ENCODE measurements at places on chromosomes 12 and 14. TPM values are rescaled to one million over a fixed set of nuclear protein-coding genes. Genes with fewer than 3 reads are reported as not detected.

DNA sequence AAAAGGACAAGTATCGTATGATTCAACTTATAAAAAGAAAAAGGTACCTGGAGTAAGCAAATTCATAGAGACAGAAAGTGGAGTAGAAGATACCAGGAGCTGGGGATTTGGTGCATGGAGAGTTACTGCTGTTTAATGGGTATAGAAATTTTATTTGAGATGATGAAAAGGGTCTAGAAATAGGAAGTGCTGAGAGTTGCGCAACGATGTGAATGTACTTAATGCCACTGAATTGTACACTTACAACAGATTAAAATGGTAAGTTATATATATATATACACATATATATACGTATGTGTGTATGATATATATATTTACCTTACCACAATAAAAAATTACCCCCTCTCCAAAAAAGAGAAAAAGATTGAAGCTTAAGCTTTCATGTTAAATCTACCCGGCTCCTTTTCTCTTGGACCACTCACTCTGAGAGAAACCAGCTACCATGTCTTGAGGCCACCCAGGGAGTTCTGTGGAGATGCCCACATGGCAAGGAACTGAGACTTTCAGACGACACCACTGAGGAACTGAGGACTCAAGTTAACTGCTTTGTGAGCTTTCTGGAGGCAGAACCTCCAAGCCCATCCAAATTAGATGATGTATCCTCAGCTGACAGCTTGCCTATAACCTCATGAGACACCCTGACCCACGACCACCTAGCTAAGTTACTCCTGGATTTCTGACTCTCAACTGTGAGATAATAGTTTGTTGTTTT is 130.0 kb upstream of the BTG1 start:
- no peak for DNase-seq

DNA sequence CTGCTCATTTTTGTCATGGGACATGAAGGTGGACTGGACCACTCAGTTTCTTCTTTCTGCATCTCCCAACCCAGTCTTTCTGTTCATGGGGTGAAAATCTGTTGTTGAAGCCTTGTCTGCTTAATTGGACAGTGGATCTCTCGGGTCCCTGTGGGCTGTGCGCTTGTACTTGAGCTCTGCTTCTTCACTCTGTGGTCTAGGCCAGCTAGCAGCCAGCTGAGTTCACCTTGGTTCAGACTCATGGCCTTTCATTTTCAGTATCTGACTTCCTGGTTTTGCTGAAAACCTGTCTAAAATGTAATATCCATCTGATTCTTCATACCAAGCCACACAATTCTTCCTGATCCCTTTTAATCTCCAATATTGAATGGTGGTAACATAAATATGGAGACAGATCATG is 117.2 kb downstream of the LRRK2 start:
- DNase-seq = no peak

DNA sequence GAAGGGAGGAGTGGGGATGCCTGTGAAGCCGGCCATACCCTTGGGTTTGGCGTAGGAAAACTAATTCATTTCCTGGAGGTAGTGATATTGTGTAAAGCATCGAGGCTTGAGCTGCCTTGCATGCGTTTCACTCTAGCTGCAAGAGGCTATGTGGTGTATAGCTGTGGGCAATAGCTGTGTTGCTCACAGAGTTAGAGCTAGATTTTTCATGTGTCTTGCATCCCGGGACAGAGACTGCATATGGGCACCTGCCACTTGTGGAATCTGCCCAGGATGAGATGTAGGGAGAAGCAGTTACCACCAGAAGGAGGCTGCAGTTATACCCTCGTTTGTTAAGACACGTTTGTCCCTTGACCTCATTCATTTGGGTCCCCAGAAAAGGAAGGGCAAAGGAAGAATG is 106.7 kb downstream of the KTN1 start:
- DNase-seq = no peak

DNA sequence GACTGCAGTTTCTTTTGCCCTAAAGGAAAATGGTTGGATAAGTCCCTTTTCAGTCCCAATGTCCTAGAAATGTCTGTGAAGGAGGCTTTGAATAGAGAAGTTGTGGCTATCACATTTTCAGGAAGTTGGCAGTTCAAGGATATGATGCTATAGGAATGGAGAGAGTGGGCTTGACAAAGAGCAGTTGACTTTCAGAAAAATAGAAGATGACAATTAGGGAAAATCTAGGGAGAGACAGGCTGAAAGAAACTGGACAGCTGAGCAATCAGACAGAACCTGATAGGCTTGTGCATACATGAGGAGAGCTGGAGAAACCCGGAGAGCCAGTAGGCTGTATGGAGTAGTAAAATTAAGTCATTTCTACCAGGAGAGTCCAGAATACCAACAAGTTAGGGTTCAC is 50.5 kb downstream of the LMNTD1 start:
- DNase-seq = no peak

GRCh38 chr12:56629459-56630179 is 507 bp downstream of the BAZ2A start:
- DNase-seq = no peak

The A2M gene
- total RNA-seq = 1.4 TPM

The C12orf50 gene
- total RNA-seq = not detected

GRCh38 chr12:89135976-89136634 is 216.2 kb downstream of the DUSP6 start:
- DNase-seq = no peak

The GAS2L3 gene
- total RNA-seq = 55.6 TPM

All from endothelial cell (in vitro differentiated cells).